Cerebellum (tissue), 4 donors: ENCODE measurements at places on chromosomes 3 and 15. TPM values are rescaled to one million over a fixed set of nuclear protein-coding genes. Genes with fewer than 3 reads are reported as not detected.

- DNase-seq, result no peak
These were observed 66.4 kb upstream of the CCNL1 start for GRCh38 chr3:157226173-157226847.

GRCh38 chr15:25469377-25469776 lies 30.6 kb upstream of the UBE3A start:
- DNase-seq, result peak; percentile 76

DNA sequence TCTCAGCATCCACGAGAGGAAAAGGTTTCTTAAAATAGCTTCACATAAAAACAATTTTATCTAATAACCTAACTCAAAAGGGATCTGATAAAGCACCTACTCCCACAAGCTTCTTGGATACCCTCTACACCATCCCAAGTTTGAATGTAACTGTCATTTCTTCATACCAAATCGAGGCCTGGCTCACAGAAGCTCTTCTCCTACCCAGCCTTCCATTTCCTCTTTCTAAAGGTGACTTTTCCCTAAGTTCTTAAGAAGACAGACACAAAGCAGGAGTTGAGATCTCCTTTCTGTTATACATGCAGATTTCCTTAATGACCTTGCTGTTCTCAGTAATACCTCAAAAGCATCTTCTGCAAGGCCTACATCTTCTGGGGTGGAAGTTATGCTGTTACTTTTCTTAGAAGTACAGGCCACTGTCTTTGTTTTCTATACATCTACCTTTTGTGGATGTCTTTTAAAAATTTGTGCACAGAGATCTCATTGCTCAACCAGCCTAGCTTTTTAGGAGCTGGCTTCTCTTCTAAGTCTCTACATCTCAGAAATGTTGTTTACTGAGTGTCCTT lies 3.4 kb upstream of the LRRIQ4 start:
- DNase-seq, result no peak

- DNase-seq, result no peak
These were observed 32.1 kb downstream of the SPSB4 start for GRCh38 chr3:141083226-141083625.

- no peak for DNase-seq
These were observed 181.3 kb upstream of the CTDSPL start for GRCh38 chr3:37680401-37680800.

GRCh38 chr3:52463416-52463815 lies 8.0 kb downstream of the NISCH start:
- no peak for DNase-seq

- DNase-seq, result no peak
These were observed 19.4 kb upstream of the PPP4R2 start for GRCh38 chr3:72977060-72977808.

DNA sequence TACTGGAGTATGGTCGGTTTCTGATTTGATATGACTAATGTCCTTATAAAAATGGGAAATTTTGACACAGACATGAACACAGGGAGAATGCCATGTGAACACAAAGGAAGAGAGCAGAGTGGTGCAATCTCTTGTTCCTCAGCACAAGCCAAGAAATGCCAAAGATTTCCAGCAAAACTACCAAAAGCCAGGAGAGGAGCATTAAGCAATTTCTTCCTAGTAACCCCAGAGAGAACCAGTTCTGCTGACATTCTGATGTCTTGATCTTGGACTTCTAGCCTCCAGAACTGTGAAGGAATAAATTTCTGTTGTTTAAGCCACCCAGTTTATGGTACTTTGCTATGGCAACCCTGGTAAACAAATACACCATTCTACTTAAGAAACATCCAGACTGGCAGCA lies 227.8 kb upstream of the MRPL3 start:
- no peak for DNase-seq

GRCh38 chr3:159472611-159473010 lies 516.0 kb upstream of the IL12A start:
- no peak for DNase-seq

GRCh38 chr3:76063811-76064210 lies 278.5 kb upstream of the ZNF717 start:
- no peak for DNase-seq

GRCh38 chr15:79479616-79480015 lies 47.5 kb downstream of the MINAR1 start:
- DNase-seq, result no peak

DNA sequence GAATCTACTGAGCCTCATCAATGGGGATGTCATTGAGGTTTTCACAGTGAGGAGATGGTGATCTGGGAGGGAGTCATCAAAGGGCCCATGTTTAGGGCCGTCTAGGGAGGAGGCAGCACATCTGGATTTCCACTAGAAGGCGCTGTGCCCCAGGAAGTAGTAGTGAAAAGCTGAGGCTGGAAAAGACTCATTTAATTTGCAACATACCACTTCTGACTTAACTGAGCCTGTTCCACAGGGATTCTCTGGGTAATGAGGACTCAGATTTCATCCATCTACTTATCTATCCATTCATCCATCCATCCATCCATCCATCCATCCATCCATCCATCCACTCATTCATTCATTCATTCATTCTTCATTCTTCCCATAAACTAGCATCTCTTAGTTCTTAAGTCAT lies 17.4 kb upstream of the SHF start:
- peak; percentile 10 for DNase-seq

- no peak for DNase-seq
These were observed 121.3 kb downstream of the RPLP1 start for GRCh38 chr15:69573815-69574475.

GRCh38 chr3:58115175-58115574 lies 95.6 kb downstream of the DNASE1L3 start:
- DNase-seq, result no peak

- no peak for DNase-seq
These were observed 126.6 kb upstream of the ST8SIA2 start for GRCh38 chr15:92266796-92267685.

GRCh38 chr3:190989218-190989617 lies 126.7 kb upstream of the GMNC start:
- DNase-seq, result no peak

GRCh38 chr3:154275965-154276364 lies 48.3 kb downstream of the DHX36 start:
- no peak for DNase-seq

GRCh38 chr3:188486126-188486525 lies 332.2 kb downstream of the LPP start:
- DNase-seq, result no peak

GRCh38 chr3:64441861-64442260 lies 216.6 kb upstream of the PRICKLE2 start:
- DNase-seq, result no peak

- peak; percentile 28 for DNase-seq
These were observed 1.2 kb downstream of the MECOM start for GRCh38 chr3:169662132-169662842.

- DNase-seq, result no peak
These were observed 1.9 kb downstream of the SETD5 start for GRCh38 chr3:9399337-9399703.

DNA sequence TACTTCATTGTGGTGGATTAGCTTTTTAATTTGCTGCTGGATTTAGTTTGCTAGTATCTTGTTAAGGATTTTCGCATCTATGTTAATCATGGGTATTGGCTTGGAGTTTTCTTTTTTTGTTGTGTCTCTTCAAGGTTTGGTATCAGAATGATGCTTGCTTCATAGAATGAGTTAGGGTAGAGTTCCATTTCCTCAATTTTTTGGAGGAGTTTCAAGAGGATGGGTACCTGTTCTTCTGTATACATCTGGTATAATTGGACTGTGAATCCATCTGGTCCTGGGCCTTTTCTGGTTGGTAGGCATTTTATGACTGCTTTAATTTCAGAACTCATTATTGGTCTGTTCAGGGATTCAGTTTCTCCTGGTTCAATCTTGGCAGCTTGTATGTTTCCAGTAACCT lies 335.6 kb downstream of the EDEM1 start:
- no peak for DNase-seq

DNA sequence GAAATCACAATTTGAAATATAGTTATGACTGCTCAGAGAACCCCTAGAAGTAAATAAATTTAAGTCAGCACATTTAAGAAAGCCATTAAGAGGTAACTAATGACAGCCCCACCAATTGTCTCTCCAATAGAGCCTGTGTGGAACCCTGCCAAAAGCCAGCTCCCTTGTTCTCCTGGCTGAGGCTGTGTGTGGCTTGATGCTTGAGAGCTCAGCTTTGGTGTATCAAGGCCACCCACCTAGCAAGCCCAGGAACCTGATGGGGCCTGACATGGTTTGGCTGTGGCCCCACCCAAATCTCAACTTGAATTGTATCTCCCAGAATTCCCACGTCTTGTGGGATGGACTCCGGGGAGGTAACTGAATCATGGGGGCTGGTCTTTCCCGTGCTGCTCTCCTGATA lies 106.9 kb downstream of the LRRN1 start:
- no peak for DNase-seq

DNA sequence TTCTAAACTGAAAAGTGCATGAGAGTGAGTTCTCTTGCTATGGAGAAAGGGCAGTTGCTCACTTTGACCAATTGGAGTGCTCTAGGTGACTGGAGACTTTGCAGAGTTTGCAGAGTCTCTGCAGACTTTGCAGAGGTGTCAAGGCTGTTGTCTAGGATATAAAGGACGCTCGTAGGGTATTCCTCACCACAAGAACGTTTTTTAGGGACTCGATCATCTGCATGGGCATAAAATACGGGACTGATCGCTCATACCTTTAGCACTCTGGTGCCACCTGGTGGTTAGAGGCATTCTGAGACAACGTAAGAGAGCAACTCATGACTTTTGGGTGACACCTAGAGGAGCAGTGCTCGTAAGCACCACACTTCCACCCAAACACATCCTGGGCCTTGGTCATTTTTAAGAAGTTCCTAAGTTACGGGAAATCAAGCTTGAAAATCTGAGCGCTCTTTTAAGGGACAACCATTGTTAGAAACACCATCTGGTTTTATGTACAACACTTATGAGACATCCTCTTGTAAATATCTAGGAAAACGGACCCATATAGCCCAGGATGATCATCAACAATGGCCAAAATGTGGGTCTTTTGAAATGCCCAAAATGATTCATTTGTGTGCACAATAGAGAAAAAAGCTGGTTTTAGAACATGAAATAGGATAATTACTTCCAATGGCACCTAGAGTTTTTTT lies 51.6 kb upstream of the XCR1 start:
- DNase-seq, result peak; percentile 80

DNA sequence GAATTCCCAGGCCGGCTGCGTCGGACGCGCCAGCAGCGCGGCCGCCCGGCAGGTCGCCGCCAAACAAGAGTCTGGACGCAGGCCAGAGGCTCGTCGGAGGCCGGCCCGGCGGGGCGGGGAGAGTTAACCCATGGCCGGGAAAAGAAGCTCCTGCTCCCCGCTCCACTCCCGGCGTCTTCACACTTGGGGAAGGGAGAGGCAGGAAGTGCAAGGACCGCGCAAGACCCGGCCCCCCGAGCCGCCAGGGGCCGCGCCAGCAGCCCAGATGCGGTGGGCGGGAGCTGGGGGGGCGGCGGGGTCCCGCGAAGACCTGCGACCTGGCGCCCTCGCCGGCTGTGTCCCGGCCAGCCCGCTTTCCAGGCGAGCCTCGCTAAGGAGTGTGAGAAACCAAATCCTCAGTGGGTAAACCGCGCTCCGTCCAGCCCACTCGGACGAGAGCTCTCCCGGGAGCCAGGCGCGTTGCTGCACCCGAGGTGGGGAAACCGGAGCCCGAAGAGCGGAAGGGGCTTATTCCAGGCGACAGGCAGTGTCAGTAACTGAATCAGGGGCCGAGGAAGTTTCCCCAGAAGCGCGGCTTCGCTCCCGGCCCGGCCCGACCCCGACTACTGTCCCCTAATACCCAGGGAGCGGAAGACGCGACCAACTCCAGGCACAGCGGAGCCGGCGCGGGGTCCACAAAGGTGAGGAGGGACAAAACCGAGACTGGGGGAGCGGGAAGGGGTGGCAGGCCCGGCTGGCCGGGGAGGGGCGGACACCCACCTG lies 721 bp downstream of the ADAMTS7 start:
- no peak for DNase-seq

DNA sequence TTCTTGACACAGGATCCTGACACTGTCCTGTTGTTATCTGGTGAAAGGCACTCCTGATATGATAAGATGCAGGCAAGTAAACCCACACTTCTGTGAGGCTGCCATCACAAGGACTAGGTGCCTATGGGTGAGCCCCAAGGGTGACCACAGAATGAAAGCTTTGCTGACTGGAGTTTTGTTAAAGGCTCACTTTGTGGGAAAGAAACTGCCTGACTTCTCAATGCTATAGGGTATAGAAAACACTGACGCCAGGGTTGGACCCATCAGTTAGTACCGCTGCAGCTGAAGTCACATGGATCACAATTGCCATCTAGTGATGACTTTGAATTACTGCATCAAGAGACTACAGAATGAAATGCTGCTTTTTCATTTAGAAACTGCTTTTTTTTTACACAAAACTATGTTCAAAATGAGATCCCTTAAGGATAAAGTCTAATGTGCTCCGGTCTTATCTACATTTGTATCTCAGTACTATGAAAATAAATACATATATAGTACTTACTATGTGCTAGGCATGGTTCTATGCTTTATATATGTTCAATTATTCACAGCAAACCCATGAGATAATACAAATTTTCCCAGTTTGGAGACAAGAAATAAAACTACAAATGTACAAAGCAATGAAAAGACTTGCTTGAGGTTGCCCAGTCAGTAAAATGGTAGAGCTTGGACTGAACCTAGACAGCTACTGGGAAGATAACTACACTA lies 64.2 kb upstream of the CMSS1 start:
- DNase-seq, result peak; percentile 20

- DNase-seq, result no peak
These were observed 132.9 kb upstream of the AADACL2 start for GRCh38 chr3:151600783-151601182.

GRCh38 chr3:133208184-133208583 lies 170.0 kb downstream of the TMEM108 start:
- no peak for DNase-seq

- no peak for DNase-seq
These were observed 10.2 kb downstream of the ACKR2 start for GRCh38 chr3:42819351-42819965.

- no peak for DNase-seq
These were observed 22.4 kb downstream of the LYZL4 start for GRCh38 chr3:42387802-42388651.

IRAK2 gene
- total RNA-seq, result 1.5 TPM

GOLGA8R gene
- total RNA-seq, result 3.5 TPM

RASGRF1 gene
- total RNA-seq, result 16.9 TPM

ATP2B2 gene
- 72.1 TPM for total RNA-seq

GOLGA8S gene
- 0.18 TPM for total RNA-seq

PTH1R gene
- 4.4 TPM for total RNA-seq

CLEC3B gene
- total RNA-seq, result 17.1 TPM

FBN1 gene
- 38.6 TPM for total RNA-seq

SPTBN5 gene
- 1.3 TPM for total RNA-seq
